ENCODE measurements at places on chromosomes 6 and 20.

- no peak for DNase-seq
These were observed 245.4 kb upstream of the EXOC2 start for GRCh38 chr6:938271-938905.

- DNase-seq, result no peak
These were observed 43.7 kb downstream of the KCNQ5 start for GRCh38 chr6:72665599-72665998.

- no peak for DNase-seq
These were observed 11.2 kb downstream of the ZNF337 start for GRCh38 chr20:25685276-25686080.

- DNase-seq, result no peak
These were observed 826.2 kb upstream of the FLRT3 start for GRCh38 chr20:15163632-15164031.

DNA sequence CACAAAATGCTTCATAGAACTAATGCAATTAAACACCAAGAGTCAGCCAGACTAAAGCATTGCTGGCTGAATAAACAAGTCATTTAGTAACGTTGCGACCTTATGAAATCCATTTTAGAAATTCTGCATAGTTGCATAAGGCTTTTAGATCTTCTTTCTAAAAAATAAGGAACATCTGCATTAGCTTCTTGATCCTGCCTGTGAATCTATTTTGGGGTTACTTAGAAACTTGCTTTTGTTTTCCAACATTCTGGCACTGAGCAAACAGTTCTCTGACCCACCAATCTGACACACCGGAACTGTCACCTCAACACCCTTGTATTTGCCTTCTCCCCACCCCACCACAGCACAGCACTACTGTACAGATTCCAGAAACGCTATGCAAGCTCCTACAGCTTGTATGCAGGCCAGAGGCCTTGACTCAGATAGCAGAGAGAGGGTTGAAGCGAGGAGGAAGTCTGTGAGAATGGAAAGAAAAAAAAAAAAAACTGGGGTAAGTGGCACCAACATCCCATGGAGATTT lies 55.0 kb downstream of the KIF13A start:
- peak; percentile 33 for DNase-seq

- DNase-seq, result no peak
These were observed 41.9 kb upstream of the PLN start for GRCh38 chr6:118506071-118506638.

DNA sequence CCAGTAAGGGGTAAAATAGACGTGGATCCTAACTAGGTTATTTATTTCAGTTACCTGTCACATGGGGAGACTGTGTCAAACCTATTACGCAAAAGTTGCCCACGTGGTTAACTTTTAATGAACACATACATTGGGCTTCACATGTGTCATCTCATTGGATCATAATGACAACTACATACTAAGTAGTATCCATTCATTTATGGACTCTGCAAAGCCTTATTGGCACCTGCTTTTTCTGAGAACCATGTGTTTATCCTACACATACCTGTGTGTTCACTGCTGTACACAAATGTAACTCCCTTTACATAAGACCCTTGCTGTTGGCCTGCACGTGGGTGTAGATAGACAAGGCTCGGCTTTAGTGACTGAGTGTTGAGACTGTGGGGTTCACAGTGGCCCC lies 5.1 kb downstream of the BPIFA1 start:
- DNase-seq, result no peak

DNA sequence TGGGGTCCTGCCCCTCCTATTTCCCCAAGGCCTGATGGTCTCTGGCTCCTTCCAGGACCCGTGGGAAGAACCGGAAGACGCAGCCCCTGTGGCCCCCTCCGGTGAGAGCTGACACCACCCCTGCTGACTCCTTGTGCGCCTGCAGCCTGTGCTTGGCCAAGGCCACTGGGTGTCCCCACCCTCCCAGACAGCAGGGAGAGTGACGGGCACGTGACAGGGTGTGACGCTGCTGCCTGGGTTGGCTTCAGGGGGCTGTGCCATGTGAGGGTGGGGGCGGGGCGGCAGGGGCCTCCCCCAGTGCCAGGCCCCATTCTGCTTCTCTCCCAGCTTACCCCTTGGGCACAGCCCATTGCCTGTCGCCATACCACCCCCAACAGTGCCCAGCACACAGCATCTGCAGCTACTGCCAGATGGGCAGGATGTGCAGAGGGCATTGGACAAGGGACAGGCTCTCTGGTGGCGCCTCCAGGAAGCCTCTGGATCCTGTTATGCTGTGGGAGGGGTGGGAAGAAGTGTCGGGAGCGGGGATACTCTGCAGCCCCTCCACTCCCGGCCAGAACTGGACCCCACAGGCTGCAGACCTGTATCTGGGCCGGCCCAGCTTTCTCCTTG lies 2.9 kb downstream of the BIRC7 start:
- DNase-seq, result no peak

GRCh38 chr20:53800883-53801604 lies 207.4 kb upstream of the ZNF217 start:
- DNase-seq, result no peak

GRCh38 chr6:21049148-21049547 lies 514.9 kb downstream of the CDKAL1 start:
- no peak for DNase-seq

- no peak for DNase-seq
These were observed 875.6 kb downstream of the TFAP2A start for GRCh38 chr6:9539231-9539755.

DNA sequence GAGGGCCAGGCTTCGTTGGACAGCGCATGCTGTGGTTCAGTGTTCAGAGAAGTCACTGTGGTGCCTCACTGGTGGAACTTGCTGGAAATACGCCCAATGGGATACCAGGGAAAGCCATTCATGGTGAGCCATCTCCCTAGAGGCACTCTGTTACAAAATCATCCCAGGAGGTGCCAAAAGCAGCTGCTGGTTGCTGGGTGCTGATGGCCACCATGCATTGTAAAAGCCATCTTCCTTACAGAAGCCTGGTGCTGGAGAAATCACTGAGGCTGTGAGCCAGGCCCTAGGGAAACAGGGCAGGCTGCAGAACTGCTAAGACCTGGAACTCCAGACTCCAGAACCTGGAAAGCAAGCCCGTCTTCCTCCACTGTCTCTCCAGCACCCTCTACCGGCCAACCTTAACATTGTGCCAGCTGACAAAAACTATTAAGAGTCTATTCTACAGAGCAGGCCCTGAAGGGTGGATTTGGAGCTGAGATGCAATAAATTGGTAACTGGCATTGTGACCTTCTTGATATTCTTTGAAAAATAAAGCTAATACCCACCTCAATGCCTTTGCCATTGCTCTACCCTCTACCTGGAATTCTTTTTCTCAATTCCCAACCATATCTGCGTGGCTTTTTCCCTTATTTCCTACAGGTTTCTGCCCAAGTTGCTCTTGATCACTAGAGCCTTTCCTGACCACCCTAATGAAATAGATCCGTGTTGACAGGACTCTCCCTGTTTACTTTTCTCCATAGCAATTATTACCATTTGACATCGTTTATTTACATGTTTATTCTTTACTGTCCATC lies 18.5 kb downstream of the SNRPB start:
- peak; percentile 37 for DNase-seq

GRCh38 chr6:160035693-160036330 lies 66.9 kb downstream of the IGF2R start:
- no peak for DNase-seq

GRCh38 chr6:156461647-156462046 lies 315.5 kb upstream of the ARID1B start:
- DNase-seq, result no peak

DNA sequence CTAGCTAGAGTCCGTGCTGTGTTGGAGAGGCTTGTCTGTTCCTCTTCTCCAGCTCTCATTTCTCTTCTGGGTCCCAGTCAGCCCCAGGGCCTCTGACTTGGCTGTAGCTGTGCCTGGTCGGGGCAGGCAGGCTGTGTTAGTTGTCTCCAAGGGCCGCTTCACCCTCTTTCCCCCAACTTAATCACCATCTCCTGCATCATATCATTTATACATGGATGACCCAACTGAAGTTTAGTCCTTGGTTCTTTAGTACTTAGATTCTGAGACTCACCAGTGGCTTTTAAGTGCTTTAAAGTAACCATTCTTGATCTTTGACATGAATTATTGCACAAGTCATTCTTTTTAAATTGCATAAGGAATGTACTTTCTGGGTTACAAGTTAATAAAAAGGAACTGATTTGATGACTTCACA lies 127.3 kb downstream of the RTN4IP1 start:
- DNase-seq, result no peak

- DNase-seq, result no peak
These were observed 396.9 kb downstream of the ZFAND3 start for GRCh38 chr6:38216451-38216850.

GRCh38 chr20:33127422-33128097 lies 40.4 kb upstream of the BPIFA2 start:
- DNase-seq, result no peak

DNA sequence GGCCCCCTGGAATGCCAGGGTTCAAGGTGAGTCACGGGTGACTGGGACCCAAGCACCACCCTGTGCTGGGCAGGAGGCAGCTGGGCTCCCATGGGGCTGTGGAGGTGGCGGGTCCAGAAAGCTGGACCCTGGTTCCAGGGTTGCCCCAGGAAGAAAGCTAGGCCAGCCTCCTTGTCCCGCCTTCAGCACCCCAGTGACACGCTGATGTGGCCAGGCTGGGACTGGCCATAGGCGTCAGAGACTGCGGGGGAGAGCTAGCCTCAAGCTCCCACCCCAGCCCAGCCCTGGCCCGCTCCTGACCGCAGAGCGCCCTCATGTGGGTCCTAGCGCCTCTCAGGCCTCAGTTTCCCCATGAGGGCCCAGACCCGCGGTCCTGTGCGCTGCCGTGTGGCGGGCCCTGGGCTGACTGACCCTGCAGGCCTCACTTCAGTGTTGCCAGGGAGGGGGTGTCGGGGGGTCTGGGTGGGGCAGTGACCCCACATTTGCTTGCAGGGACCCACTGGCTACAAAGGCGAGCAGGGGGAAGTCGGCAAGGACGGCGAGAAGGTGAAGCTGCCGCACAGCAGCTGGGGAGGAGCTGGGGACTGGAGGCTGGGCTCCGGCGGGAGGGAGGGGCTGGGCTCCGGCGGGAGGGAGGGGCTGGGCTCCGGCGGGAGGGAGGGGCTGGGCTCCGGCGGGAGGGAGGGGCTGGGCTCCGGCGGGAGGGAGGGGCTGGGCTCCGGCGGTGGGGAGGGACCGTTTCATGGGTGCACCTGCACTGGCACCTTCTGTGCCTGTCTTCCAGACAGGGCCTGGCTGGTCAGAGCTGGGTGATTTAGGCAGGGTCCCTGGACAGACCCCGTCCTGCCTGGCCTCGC lies 7.9 kb downstream of the COL9A3 start:
- DNase-seq, result no peak

DNA sequence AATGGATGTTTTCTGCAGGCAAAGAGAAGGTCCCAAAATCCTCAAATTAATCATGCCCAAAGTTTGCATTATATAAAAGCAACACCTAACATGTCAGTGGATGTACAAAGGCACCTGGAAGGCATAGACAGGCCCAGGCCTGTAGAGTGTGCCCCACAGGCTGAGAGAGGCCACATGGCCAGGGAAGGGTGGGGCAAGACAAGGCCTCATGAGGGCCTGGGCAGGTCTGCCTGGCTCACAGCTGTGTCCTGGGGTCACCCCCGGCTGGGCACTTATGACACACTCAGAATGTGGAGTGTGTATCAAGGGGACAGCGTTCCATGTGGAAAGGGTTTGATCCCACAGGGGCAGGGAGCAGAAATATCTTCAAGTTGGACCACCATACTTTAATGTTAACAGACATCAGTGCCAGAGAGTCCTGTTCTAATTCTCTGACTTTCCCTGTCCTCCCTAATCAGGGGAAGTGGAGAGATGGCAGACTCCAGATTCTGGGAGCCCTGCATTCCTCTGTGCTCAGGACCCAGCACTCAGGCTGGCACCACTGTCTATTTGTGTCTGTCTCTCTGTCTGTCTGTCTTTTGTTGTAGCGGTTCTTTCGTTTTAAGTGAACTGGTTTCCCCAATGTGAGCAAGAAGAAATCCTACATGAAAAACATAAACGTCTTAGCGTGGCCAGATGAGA lies 178.3 kb upstream of the FOXA2 start:
- no peak for DNase-seq

- DNase-seq, result no peak
These were observed 55.1 kb downstream of the TBXT start for GRCh38 chr6:166112580-166112979.

Data from gastrocnemius medialis (tissue), 4 donors.